Cortex of kidney (tissue), 1 donor: ENCODE measurements at places on chromosomes 16 and 17.

DNA sequence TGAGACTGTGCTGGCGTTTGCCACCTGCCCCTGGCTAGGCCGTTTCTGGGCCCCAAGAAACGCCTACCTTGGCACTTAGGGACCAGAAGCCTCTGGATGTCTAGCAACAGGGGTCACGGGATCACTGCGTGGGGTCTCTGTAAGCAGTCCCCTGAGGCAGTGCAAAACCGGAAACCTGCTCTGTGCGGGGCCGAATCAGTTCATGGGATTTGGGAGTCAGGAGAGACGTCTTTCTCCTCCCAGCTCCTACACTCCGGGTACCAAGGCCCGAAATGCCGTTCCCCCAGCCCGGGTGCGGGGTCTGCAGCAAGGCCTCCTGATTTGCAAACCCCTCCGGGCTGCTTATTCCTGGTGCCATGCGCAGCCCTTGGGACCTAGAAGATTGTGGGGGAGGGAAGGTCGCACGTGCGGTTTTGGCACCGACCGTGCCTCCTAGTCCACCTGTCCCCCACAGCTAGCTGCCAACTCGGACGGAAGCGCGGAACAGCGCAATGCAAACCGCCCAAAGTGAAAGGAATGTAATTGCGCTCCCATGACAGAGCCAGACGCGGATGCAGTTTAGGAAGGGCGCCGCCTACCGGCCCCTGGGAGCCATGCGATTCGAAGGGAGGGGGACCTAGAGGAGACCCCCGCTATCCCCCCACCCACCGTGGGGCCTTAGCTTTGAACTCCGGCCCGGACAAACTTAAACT, 6.5 kb downstream of the IRX5 start:
- no peak for DNase-seq

DNA sequence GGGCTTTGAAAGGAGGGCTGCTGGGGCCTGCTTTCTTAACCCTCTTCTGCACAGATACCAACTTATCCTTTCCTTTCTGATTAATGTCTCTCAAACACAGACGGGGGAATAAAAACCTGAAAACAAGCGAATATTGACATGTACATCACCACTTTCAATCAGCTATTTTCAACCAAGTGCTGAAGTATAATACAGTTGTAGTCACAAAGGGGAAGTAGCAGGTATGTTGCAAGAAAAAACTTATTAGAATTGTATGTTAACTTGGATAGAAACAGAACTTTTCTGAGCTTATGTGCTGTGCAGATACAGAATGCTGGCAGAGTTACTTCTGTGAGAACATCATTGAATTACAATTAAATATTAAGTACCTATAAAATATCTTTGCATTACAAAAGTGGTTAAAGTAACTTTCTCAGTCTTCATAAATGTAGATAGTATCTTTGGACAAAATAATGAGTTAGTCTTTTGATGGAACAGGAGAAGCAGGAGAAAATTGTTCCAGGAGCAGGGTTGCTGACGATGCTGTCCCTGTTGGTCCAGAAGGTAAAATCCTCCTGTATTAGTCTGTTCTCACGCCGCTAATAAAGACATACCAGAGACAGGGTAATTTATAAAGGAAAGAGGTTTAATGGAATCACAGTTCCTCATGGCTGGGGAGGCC, 59.5 kb downstream of the RPTOR start:
- no peak for DNase-seq

- no peak for DNase-seq
Observed at GRCh38 chr17:81964081-81964849, 3.3 kb upstream of the NOTUM start.

DNA sequence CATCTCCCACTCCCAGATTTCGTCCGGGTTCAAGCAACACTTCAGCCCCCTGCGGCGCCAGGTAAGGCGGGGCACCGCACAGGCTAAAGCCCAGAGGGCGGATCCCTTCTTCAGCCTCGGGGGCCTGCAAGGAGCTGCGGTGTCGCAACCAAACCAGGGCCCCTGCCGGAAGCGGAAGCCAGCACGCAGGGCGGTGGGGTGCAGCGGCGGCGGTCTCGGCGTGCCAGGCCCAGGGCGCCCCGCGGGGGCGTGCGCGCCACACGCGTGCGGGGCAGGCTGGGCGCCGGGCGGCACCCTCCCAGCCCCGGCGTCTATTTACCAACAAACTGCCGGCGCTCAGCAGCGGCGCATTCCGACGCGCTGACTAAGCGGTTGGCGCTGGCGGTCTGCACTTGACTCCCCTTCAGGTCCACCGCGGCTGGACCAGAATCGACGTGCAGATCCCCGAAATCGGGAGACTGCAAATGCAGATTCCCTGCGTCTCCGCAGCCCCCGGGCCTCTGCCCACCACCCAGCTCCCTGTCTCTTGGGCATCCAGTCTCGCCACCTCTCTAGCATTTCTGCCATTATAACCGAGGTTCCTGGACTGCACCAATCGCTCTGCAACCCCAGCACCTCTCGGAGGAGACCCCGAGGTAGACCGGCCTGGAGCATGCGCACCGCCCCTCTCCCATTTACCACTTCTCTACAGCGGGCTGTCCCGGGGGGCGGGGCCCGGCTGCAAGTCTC, 421 bp upstream of the DLX4 start:
- no peak for DNase-seq

- DNase-seq: no peak
Observed at GRCh38 chr17:28763137-28763799, 19.5 kb downstream of the TRAF4 start.

DNA sequence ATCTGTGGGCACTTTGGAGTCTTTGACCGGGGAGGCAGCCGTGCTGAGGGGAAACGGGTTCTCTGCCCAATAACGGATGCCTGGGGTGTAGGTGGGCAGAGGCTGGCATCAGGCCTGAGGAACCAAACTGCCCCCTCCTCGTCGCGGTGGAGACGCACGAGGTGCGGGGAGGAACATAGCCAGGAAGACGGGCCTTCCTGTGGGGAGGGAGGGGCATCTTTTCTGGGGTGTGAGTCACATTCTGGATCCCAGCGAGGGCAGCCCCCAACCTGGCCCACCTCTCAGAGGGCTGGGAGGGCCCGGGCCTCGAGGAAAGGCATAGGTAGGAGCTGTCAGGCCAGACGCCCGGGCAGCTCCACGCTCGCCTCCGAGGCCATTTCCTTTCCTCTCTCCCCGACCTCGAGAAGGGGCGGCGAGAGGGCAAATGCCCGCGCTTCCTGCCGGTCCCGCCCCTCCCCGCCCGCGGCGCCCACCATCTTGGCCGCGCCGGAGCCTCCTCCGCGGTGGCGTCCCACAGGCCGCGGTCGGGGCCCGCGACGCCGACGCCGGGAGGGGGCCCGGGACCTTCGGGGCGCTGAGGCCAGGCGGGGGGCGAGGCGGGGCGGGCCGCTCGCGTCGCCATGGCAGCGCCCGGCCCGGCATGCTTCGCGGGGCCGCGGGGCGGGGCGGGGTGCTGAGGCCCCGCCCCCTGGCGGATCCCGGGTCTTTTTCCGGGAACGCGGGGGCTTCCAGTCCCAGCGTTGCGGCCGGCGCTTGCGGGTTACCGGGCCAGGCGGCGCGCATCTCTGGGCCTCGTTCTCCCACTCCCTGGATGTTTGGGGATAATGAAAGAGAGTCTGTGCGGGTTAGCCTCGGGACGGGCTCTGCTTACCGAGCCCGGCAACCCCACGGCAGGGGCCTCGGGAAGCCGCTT, 13.2 kb downstream of the RAI1 start:
- peak; percentile 20 for DNase-seq

DNA sequence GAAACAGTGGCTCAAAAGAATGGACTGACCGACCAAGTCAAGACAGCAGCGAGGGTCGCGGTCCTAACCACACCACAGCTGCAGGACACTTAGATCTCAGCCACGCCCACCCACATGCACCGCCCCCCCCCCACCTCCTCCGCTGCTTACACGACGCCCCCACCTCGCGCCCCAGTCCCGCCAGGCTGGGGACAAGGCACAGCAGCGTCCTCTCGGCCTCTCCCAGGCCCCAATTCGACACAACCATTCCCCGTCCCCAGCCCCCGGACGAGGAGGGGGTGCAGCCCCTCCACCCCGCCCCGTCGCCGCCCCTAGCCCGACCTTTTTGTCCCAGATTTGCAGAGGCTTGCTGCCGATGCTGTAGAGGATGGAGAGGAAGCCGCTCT, 477 bp downstream of the CFAP20 start:
- no peak for DNase-seq

- DNase-seq: no peak
Observed at GRCh38 chr17:75571197-75571884, 16.3 kb upstream of the MYO15B start.

DNA sequence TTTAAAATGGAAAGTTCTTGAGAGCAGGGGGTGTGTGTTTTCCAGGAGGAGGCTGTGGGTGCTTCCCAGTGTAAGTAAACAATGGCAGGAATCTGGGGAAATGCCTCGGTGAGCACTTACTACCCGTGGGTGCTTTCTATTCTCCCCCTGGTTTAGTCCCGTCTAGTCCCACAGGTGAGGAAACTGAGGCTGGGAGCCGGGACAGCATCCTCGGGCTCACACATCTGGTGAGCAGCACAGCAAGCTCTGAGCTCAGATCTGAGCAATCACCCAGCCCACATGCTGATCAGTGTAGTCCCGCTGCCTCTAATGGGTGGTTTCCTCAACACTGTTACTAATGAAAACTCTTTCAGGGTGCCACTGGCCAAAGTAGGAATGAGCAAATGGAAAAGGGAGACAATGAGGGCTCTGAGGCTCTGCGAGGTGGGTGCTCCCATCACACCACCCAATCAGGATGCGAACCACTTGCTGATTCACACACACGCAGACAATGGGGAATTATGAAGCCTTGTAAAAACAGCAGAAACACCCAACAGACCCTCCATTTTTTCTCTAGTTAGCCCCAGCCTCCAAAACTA, 202.6 kb downstream of the PARN start:
- no peak for DNase-seq

DNA sequence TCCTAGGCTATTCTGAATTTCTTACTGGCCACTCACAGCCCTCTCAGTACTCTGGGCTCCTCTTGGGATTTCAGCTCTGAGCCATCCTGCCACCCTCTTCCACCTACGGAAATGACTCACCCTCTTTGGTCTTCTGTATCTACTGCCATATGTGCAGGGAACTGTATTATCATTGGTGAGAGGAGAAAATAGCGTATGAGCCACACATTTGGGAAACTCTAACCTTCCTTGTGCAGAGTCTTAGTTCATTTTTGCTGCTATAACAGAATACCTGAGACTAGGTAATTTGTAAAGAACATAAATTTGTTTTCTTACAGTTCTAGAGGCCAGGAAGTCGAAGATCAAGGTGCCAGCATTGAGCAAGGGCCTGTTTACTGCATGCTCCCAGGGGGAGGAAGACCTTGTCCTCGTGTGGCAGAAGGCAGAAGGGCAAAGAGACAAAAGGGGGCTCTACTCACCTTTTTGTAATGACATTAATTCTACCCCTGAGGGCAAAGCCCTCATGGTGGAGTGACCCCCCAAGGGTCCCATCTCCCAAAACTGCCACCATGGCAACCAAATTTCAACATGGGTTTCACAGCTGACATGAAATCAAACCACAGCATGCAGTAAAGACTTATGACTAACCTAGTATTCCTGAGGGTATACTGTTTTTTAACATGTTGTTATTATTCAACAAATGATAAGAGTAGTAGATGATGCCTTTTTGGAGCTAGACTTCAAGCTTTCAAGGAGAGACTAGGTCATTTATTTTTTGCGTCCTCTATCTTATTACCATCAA, 191.8 kb downstream of the PRKCA start:
- DNase-seq: no peak

GRCh38 chr17:73043686-73044581, 48.6 kb downstream of the SLC39A11 start:
- DNase-seq: no peak
